Left ventricle myocardium superior (tissue), 1 donor: ENCODE measurements at places on chromosomes 2 and 18. TPM values are rescaled to one million over a fixed set of nuclear protein-coding genes. Genes with fewer than 3 reads are reported as not detected.

The SLC40A1 gene
- 57.5 TPM for total RNA-seq

The MYCN gene
- total RNA-seq, result 0.45 TPM

The FER1L5 gene
- total RNA-seq, result not detected

The HOXD13 gene
- total RNA-seq, result not detected

The KCNJ13 gene
- total RNA-seq, result not detected

The RIT2 gene
- not detected for total RNA-seq

The TMEM182 gene
- total RNA-seq, result 176 TPM

The CFAP221 gene
- 0.79 TPM for total RNA-seq

The IGFBP2 gene
- 50.7 TPM for total RNA-seq

The SLC9A4 gene
- total RNA-seq, result not detected

The NRBP1 gene
- 53.1 TPM for total RNA-seq

The TMEM247 gene
- not detected for total RNA-seq

The CNDP2 gene
- 63.5 TPM for total RNA-seq

The C2orf78 gene
- not detected for total RNA-seq

The IGFBP5 gene
- 156 TPM for total RNA-seq

The EDAR gene
- not detected for total RNA-seq

The CYP20A1 gene
- total RNA-seq, result 10.4 TPM

The FBXO36 gene
- total RNA-seq, result 0.55 TPM

The LAMA3 gene
- 3.4 TPM for total RNA-seq

The SCYGR4 gene
- not detected for total RNA-seq

The DHRS9 gene
- total RNA-seq, result 0.74 TPM

The NT5DC4 gene
- not detected for total RNA-seq

The MC2R gene
- not detected for total RNA-seq

The DRC1 gene
- not detected for total RNA-seq

The SPATA3 gene
- not detected for total RNA-seq

The PRKAG3 gene
- total RNA-seq, result 0.12 TPM

The SNTG2 gene
- total RNA-seq, result 0.77 TPM

The FAM237A gene
- 2.0 TPM for total RNA-seq

The CIB4 gene
- not detected for total RNA-seq

The ADRA2B gene
- 5.0 TPM for total RNA-seq

The NETO1 gene
- not detected for total RNA-seq

The NAT8 gene
- total RNA-seq, result not detected

The DHX57 gene
- 8.9 TPM for total RNA-seq

The GNLY gene
- total RNA-seq, result 2.3 TPM

The GRB14 gene
- 27.8 TPM for total RNA-seq

The MYOM1 gene
- total RNA-seq, result 724 TPM

The CCDC102B gene
- 4.9 TPM for total RNA-seq

The AQP12B gene
- not detected for total RNA-seq

The DSG2 gene
- total RNA-seq, result 49.6 TPM

The SLC4A5 gene
- 2.2 TPM for total RNA-seq

The RGPD4 gene
- 0.10 TPM for total RNA-seq

The LRRTM1 gene
- total RNA-seq, result 0.40 TPM

The MC5R gene
- total RNA-seq, result not detected

The PSTPIP2 gene
- total RNA-seq, result 2.7 TPM

The GPR155 gene
- total RNA-seq, result 16.6 TPM

The SP9 gene
- total RNA-seq, result not detected
